Osteoblast (primary cell): ENCODE measurements at places on chromosomes 7 and 10. TPM values are rescaled to one million over a fixed set of nuclear protein-coding genes. Genes with fewer than 3 reads are reported as not detected.

- no peak for DNase-seq
- peaks cover 22% of the 10 kb centered on the region for H3K27me3 ChIP-seq
- H3K36me3 ChIP-seq, result no peaks in the 10 kb centered on the region
- no peak overlapping the region for H3K4me3 ChIP-seq
These were observed 24.1 kb upstream of the HPS1 start for GRCh38 chr10:98470850-98471249.

GPR141 gene
- total RNA-seq, result not detected in 2 replicates

GRCh38 chr7:153090764-153091163, 331.2 kb downstream of the ACTR3B start:
- H3K4me3 ChIP-seq, result no peak overlapping the region
- H3K27me3 ChIP-seq, result no peaks in the 10 kb centered on the region
- no peak overlapping the region for H3K27ac ChIP-seq
- H3K4me1 ChIP-seq, result no peaks in the 10 kb centered on the region

ABCC2 gene
- total RNA-seq, result 1.5 and 1.8 TPM in 2 replicates

- peak; percentile 83 for DNase-seq
- no peak overlapping the region for H3K4me3 ChIP-seq
- no peak overlapping the region for H3K27ac ChIP-seq
- H3K36me3 ChIP-seq, result no peaks in the 10 kb centered on the region
- peaks cover 66% of the 10 kb centered on the region for H3K27me3 ChIP-seq
These were observed 715 bp upstream of the MUC12 start for GRCh38 chr7:100968650-100969049.

GRCh38 chr10:43785252-43785651, 136.6 kb upstream of the ZNF32 start:
- H3K27ac ChIP-seq, result no peak overlapping the region
- peaks cover 13% of the 10 kb centered on the region for H3K4me1 ChIP-seq
- H3K4me3 ChIP-seq, result no peak overlapping the region
- H3K27me3 ChIP-seq, result no peaks in the 10 kb centered on the region
- DNase-seq, result peak; percentile 75

IRF5 gene
- under 0.01 TPM in 2 replicates for total RNA-seq

ZSCAN25 gene
- total RNA-seq, result 11.9 and 12.7 TPM in 2 replicates

GRCh38 chr7:128154504-128154903, 86.6 kb upstream of the LEP start:
- peaks cover 58% of the 10 kb centered on the region for H3K27me3 ChIP-seq
- no peak overlapping the region for H3K27ac ChIP-seq
- no peaks in the 10 kb centered on the region for H3K4me1 ChIP-seq
- no peaks in the 10 kb centered on the region for H3K36me3 ChIP-seq
- H3K4me3 ChIP-seq, result no peak overlapping the region

GRCh38 chr10:44922796-44923545, 11.8 kb downstream of the TMEM72 start:
- H3K27ac ChIP-seq, result no peak overlapping the region
- H3K4me3 ChIP-seq, result no peak overlapping the region
- DNase-seq, result no peak
- no peaks in the 10 kb centered on the region for H3K36me3 ChIP-seq
